ENCODE measurements at places on chromosomes 4 and X. TPM values are rescaled to one million over a fixed set of nuclear protein-coding genes. Genes with fewer than 3 reads are reported as not detected.

DNA sequence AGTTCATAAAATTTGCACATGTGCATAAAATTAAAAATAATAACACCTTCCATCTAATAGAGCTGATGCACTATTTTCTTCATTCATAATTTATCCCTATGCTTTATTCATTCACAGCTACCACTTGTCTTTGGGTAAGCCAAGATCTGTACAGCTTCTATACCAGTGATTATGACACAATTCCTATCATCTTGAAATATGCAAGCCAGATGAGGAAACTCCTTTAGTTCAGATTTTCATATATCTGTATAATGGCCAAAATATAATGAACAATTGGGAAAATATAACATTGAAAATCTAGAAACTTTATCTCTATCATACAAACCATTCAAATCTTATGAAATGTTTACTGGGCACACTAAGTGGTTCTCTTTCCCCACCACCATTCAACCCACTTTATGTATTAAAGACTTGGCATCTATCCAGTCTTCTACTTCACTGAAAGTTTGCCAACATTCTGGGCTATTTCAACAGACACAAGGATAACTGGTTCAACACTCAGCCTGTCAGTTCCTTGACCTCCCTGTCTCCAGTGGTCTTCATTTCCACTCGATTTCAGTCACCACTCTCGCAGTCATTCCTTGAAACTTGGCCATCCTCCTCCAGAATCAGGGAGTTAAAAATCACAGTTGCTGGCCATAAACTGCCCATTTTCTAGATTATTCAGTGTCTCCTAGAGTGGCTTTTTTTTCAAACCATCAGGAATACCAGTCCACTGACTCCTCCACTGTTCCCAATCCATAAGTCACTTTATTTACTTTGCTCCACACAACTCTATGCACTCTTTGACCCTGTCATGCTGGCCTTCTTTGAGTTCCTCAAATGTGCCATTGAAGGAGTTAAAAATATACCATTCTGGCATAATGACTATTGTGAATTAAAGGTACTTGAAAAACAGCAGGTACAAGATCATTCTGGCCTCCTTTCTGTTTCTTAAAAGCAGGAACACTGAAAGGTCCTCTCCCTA, 85.5 kb downstream of the CAMK2D start:
- no peak for ATAC-seq

DNA sequence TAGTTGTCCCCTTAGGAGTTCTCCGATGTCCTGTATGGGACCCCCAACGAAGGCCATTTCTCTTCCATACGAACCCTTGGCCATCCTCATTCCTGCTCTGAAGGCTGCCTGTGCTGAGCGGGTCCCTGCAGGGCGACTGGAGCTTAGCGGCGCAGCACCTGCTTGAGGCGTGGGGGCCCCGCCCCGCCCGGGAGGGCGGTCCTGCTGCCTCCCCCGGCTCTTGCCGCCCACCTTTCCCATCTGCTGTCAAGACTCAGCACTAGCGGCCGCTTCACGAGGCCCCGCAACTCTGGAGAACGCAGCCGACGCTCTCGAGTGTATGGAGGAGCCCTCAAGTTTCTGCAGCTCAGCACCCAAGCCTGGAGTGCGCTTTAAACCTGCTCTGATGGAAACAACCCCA, 197.7 kb downstream of the TRIML1 start:
- no peak for ATAC-seq

- ATAC-seq = no peak
These were observed 252.9 kb upstream of the KLF3 start for GRCh38 chr4:38411092-38411491.

SCML2 gene
- total RNA-seq = 7.3 TPM

DNA sequence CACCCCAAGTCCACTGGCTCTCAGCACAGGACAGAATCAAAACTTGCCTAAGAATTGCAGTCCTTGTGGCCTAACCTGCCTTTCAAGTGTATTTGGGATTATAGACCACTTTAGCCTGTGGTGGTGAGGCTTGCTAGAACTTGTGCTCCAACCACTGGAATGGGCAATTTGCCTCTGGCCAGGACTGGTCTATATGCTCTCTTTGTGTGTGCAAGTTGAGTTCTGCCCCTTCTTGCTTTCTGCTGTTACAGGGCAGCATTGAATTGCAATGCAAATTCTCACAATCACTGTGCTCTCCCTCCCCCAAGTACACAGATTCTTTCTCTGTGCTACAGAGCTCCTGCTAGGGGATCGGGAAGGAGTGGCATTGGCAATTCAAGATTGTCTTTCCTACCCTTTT, 233.6 kb upstream of the DIPK2B start:
- no peak for ATAC-seq

DNA sequence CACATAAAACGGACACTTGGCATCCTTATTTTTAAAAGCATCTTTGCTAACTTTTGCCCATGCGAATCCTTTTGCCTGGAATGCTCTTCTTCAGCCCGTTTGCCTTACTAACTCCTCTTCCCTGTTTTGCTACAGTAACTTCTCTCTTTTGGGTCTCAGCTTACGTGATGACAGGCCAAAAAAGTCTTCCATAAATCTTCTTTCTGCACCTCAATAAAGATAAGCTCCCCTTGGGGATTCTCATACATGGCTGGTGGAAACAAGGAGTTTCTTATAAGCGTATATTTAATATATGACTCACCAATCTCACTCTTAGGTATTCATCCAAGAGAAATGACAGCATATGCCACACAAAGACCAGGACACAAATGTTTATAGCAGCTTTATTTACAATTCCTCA, 192.7 kb downstream of the RCHY1 start:
- no peak for ATAC-seq

GRCh38 chr4:180617196-180617595, 1626.0 kb upstream of the TENM3 start:
- ATAC-seq = peak; percentile 90

STATH gene
- total RNA-seq = not detected

TEX13A gene
- total RNA-seq = not detected

Data from motor neuron (in vitro differentiated cells).